Hippocampal formation (tissue), 2 donors: ENCODE measurements at places on chromosomes 2 and 18.
A peak's percentile ranks its signal among the peaks of the same experiment; 100 is the strongest.

DNA sequence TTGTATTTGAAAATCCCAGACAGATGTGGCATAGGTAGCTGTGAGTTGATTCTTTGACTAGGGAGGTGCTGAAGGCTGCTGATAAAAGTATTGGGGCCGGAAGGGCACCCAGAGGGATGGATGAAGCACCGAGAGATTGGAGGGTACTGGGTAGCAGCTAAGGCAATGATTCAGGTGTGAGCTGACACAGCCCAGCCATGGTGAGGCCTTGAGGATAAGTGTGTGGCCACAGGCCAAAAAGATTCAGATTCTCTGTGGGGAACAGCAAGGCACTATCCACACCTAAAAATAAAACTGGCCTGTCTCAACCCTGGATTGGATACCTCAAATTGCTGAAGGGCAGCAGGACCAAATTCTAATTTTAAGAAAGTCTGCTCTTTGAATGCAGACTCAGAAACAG lies 35.2 kb downstream of the RDH14 start:
- DNase-seq, result no peak

GRCh38 chr2:196274387-196274809 lies 103.0 kb upstream of the STK17B start:
- DNase-seq, result no peak

DNA sequence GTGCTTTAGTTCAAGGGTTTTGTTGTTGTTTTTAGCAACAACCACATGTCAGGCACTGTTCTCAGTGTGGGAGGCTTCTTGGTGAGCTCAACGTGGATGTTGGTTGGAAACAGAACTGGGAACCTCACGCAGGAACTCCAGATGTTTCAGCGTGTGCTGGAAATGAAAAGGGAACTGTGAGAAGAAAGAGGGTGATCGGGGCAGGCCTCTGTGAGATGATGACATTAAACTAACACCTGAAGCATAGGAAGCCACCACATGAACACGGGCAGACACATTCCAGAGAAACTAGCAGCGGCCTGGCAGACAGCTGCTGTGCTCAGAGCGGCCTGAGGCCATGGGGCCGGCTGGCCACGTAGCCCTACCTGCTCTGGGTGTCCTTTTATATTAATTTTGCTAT lies 66.4 kb downstream of the COA5 start:
- no peak for DNase-seq

DNA sequence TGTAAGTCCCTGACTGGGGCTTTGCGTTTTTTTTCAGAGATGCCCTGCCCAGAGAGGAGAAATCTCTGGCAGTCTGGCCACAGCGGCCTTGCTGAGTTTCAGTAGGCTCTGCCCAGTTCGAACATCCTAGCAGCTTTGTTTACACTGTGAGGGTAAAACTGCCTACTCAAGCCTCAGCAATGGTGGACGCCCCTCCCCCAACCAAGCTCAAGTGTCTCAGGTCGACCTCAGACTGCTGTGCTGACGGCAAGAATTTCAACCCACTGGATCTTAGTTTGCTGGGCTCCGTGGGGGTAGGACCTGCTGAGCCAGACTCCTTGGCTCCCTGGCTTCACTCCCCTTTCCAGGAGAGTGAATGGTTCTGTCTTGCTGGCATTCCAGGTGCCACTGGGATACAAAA lies 31.7 kb downstream of the L3MBTL4 start:
- DNase-seq, result no peak

DNA sequence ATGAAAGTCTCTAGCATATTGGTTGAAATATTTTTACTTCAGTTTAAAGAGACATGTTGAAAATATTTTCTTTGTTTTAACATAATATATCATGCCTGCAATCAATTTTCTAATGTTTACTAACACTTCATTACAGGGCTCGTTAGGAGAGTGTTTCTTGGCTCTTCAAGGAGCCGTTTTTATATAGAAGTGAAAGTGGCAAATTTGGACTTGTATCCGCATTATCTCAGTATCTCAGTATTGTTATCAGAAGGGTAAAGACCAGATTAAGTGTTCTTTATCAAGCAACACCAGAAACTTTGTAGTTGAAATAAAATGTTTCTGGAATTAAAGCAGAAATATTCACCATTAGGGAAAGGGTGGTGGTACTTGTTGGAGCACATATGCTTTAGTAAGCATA lies 97.8 kb downstream of the BABAM2 start:
- DNase-seq, result no peak

- DNase-seq, result no peak
Observed at GRCh38 chr18:8374676-8375075, 234.6 kb upstream of the RAB12 start.

GRCh38 chr2:190860985-190861680 lies 19.5 kb upstream of the GLS start:
- DNase-seq, result no peak

DNA sequence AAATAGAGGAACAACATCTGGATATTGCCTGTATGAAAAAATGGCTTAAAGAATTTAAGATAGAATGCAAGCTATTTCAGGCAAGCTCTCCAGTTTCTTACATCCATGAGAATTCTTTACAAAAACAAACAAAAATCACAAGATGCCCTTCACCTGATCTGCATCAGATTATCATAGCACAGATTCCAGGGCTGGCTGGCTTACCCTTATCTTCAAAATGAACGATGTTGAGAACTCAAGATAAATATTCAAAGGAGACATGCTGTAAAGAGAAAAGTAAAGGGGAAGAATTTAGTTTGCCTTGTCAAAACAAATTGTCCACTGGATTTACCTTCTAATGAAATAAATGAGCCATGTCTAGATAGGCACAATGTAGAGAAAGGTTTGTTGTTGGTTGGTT lies 18.7 kb upstream of the SLC40A1 start:
- no peak for DNase-seq

DNA sequence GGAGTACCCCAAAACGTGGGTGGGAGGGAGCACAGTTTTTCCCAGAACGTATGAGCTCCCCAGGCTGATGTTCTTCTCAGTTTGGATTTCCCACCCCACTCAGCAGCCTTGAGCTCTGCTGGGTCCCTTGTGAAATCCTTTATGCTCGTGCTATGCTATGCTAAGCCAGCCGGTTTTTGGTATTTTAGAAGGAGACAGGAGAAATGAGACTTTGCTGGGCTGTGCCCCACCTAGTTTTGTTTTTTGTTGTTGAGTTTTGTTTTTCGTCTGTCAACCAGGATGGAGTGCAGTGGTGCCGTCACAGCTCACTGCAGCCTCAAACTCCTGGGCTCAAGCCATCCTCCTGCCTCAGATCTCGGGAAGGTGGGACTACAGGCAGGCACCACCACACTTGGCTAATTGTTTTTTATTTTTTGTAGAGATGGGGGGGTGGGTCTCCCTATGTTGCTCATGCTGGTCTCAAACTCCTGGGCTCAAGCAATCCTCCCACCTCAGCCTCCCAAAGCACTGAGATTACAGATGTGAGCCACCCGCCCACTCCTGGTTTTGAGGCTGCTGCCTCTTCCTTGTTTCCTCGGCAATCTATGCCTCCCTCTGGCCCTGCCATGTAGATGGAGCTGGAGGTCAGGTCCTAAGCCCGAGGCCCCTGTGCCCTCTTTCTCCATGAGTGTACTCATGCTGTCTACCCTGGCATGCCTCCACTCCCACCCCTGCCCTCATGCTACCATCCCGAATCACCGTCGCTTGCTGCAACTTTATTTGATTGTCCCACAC lies 17.5 kb upstream of the MGAT4A start:
- DNase-seq, result no peak

GRCh38 chr18:34639687-34640086 lies 70.4 kb upstream of the DTNA start:
- no peak for DNase-seq

DNA sequence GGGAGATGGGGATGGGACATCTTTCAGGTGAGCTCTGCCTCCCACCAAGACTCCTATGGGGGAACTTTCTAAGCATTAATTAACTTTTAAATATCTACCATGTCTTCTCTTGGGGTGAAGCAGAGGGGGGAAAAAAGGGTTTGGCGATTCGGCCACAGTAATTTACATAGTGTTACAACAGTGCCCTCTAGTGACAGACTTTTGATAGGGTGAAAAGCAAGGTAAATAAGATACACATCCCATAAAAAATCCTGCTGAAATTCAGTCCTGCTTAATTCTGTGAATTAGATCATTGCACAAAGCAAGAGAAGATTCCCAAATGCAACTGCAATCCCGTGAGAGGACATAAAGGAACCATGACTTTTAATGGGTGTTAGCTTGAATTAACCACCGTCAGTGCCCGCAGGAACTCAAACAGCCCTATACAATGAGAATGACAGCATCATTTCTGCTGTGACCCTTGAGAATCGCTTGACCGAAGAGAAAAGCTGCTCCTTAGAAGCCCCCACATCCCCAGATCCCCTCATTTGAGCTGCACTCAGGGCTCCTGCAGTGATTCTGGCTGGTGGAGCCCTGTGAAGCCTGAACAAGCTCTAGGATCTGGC lies 32.8 kb downstream of the FAM124B start:
- DNase-seq, result no peak

DNA sequence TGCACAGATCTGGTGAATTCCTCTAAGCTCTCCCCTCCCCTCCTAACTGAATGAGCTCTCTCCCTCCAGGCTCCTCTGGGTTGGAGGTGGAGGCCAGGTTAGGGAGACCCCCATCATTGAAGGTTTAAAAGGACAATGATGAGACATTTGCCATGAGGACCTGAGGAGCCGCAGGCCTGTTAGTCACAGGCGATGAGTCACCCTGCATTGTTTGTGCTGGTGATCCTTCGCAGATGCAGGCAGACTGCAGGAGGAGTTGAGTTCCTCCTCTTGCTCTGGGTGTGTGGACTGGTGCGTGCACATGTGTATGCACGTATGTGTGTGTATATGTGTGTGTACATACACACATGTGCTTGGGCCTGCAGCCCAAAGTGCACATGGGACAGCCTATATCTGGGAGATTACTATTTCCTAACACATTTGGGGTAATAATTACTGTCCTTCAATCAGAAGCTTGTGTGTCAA lies 42.0 kb downstream of the MCFD2 start:
- no peak for DNase-seq

DNA sequence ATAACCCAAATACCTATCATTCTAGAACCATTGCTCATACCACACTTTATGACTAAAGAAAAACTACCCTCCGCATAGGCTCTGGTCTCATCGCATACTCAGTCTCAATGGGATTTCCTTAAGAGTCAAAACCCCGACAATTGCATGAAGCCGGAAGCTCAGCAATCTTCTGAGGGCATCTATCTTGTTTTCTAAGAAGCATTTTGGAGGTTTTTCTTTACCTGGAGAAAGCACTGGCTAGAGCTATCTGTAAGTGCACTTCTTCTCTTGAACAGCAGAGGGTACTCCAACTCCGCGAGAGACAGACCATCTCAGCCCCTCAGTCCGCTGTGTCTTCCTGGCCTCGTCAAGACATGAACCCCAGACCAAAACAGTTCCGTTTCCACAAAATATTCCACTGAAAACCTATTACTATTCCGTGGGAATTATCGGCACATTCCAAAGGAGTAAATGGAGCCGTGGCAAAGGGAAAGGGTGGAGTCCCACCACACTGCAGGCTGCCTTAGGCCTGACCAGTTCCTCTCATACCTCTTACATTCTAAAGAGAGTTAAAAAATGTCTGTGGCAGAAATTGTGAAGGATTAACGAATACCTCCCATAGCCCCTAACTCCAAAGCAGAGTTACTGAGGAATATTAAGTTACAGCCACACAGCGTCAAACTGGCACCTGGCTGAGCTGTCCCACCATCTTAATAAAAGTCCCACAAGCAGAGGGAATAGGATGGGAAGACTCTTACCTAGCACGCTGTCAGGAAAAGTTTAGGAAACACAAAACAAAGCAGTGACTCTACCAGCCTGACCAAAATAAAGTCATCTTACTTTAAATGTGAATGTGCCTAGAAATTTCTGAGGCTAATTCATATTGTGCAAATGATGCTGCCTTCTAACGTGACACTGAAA lies 325.6 kb upstream of the VRK2 start:
- DNase-seq, result peak; percentile 21

DNA sequence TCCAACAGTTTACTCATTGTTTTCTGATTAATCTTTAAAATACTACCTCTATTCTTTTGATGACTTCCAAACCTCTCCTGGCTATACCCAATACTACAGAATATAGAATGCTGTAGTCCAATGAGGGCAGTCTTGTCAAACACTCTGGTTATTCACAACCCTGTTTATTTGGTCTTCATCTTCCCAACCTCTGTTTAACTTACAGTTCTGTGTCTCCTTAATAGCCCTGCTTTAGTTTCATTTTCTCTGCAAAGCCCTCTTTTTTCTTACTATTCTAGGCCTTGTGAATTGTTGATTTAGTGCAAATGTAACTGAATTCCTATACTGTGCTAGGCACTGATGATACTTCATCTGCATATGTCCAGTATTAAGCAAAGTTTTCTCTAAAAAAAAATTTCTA lies 40.0 kb downstream of the ACVR2A start:
- DNase-seq, result no peak

- no peak for DNase-seq
Observed at GRCh38 chr2:185128996-185129395, 530.7 kb downstream of the ZNF804A start.

GRCh38 chr2:180038997-180039396 lies 31.9 kb upstream of the CWC22 start:
- no peak for DNase-seq

DNA sequence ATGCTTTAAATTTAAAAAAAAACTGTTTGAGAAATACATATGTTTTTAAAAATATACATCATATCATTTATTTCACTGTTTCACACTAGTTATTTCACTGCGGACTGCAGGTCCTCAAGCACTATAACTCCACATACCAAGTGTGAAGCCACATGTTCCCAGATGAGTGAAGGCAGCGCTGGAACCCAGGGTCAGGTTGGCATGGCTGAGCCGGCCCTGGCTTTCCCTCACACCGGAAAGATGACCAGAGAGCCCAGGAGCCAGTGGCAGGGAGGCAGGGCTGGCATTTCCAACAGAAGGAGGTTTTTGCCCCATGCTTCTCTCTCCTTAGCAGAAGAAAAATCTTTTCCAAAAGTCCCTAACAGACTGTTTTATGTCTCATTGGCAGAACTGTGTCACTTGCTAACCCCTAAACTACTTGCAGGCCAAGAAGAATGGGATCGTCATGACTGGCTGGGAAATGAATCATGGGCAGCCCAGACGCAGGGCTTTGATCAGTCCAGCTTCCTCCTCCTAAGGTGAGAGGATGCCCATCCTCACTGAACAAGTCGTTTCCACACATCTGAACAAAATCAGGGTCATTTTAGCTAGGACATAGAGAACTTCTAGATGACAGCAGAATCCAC lies 287.6 kb upstream of the HNRNPA3 start:
- no peak for DNase-seq

DNA sequence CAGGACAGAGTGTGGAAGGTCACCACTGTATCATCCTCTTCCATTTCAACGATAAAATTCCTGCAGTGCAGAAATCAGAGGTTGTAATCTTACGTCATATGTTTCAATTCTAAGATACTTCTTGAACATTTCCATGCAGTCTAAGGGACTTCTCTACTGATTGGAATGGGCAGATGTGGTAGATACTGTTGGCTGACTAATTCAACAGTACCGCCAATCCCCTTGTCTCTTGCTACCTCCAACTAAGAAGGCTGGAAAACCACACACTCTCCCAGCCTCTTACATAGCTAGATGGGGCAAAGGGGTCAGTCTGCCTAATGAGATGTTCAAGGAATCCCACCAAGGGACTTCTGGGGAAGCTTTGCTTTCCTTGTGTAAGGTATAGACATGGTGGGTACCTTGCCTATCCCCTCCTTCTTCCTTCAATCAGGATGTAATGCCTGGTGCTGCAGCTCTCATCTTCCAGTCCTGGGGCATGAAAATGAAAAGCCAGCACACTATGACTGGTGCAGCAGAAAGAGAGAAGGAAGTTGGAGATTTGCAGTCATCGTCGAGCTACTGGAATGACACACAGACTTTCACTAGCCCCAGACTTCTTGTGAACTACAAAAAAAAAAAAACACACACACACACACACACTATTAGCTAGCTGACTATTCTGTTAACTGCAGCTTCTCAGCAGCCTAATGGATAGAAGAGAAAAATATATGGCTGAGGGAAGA lies 84.1 kb downstream of the ALPK2 start:
- DNase-seq, result no peak
